Fibroblast of lung (primary cell): ENCODE measurements at places on chromosomes 1 and 21. TPM values are rescaled to one million over a fixed set of nuclear protein-coding genes. Genes with fewer than 3 reads are reported as not detected.

GRCh38 chr1:101075926-101076325, 50.3 kb upstream of the DPH5 start:
- DNase-seq: no peak

- no peak for DNase-seq
Measured at GRCh38 chr1:229971141-229971540, 95.9 kb upstream of the GALNT2 start.

DNA sequence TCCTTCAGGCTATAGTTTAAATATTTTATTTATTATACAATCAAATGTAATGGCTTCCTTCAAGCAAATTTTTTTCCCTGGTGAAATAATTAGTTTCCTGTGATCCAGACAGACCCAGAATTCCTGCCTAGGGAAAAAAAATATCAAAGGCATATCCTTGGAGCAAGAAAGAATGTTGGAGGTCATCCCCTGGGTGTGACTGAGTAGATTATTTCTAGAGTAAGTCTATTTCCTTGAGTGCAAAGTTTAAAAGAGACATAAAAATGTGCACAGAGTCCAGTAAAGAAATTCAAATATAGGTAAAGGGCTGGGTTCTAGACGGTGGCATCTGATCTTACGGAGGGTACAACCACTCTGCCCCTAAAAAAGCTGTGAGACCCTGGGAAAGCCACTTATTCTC, 32.2 kb upstream of the SAMD13 start:
- DNase-seq: no peak

DNA sequence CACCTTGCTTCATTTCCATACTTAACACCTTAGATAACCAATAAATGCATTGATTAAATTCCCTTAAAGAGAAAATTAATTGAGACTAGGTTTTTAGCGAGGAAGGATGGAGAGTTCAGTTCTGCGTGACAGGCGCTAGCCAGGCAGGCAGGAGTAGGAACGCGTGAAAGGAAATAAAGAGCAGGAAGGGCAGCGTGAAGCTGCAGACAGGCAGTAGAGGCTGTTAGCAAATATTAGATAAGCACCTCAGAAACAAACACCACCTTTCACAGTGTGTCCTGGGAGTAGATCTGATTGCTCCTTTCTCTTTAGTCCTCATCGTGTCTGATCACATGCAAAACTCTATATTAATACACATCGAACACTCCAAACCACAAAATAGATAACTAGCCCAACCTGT, 282.7 kb upstream of the ADGRL2 start:
- DNase-seq: no peak

The LCE1B gene
- not detected in 2 replicates for total RNA-seq
